Stimulated activated naive CD8-positive, alpha-beta T cell treated with anti-CD3 and anti-CD28 coated beads, Interleukin-15, Interleukin-2, amounts not matched to agents 100 U/mL and 50 U/mL, for 24 hours (primary cell): ENCODE measurements at places on chromosomes 13 and 19.

- no peak for DNase-seq
These were observed 595 bp downstream of the ZNF440 start for GRCh38 chr19:11814700-11815035.

- no peak for DNase-seq
These were observed 21.7 kb upstream of the KATNAL1 start for GRCh38 chr13:30329009-30329585.

GRCh38 chr13:95627590-95627989 is 16.9 kb downstream of the DZIP1 start:
- no peak for DNase-seq

- peak; percentile 80 for DNase-seq
These were observed 10.6 kb downstream of the REXO1 start for GRCh38 chr19:1837625-1838105.

DNA sequence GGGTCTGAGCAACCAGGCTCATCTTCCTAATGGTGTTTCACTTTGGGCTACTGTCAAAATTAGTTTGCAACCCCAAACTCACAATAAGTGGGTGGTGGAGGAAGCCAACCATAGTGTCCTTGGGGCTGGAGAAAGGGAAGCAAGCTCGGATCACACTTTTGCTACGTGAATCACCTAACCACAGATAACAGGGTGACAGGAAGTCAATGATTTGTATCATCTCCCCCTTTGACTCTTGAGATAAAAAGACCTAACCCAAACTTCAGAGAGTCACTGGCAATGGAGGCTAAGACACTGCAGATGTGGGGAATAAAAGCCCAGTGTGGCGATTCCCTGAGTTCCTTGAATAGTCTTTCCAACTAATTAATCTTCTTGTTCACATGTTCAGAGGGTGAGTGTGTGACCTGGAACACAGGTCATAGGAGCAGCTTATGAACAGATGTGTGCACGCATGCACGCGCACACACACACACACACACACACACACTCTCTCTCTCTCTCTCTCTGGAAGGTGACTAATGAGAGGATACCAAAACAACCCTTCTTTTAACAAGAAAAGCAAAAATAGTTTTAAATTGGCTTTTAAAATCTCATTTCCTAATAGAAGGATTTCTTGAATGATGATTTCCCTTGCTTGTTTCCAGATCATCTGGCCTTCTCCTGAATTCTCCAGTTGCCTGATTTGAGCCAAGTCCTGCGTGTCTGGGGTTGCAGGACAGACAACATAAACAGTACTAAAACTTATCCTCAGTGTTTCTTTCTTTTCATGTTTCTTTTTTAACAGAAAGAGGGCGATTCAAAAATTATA is 21.2 kb upstream of the DOCK9 start:
- DNase-seq, result no peak

- DNase-seq, result no peak
These were observed 586.5 kb downstream of the SLITRK5 start for GRCh38 chr13:88257706-88258105.

GRCh38 chr13:112483299-112483698 is 104.7 kb downstream of the TUBGCP3 start:
- DNase-seq, result no peak

DNA sequence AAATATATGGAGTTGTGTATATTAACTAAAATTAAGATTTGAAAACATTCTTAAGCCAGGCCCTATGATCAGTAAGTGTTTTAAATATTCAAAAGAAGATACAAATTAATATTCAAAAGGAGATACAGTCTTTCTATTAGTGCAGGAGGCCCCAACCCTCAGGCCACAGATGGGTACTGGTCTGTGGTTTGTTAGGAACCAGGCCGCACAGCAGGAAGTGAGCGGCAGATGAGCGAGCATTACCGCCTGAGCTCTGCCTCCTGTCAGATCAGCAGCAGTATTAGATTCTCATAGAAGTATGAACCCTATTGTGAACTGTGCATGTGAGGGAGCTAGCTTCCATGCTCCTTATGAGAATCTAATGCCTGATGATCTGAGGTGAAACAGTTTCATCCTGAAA is 232.9 kb downstream of the FOXO1 start:
- peak; percentile 27 for DNase-seq

DNA sequence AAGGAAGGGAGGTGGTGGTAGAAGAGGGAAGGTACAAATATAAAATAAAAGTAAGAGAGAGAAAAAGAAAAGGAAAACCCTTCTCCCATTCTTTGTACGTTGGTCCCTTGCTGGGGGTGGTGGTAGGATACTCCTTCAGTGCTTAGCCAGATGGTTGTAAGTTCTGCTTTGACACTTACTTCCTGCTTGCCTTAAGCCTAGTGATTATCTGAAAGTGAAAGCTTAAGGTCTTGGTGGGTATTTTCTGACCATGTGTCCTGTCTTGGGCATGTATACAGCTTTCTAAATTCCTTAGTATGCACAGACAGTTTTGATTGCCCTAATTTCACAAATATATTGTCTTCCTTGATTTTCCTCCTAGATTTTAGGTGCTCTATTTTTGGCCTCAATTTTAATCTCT is 314.8 kb downstream of the PCDH17 start:
- DNase-seq, result no peak

- DNase-seq, result no peak
These were observed 542.5 kb downstream of the GPC6 start for GRCh38 chr13:93769101-93769500.

DNA sequence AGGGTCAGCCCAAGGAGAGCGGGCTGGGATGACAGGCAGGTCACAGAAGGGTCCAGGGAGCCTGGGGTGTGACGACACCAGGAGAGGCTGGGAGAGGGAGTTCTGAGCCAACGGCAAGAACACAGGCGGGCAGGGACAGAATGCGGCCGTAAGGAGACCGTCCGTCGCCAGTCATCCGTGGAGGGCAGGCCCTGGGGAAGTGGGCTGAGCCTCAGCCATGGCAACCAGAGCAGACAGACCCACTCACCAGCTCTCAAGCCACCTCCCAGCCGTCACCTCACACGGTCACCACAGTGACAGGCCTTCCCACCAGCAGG is 3.7 kb upstream of the TMEM86B start:
- DNase-seq, result no peak

GRCh38 chr13:22079961-22080360 is 409.1 kb downstream of the FGF9 start:
- DNase-seq, result no peak

DNA sequence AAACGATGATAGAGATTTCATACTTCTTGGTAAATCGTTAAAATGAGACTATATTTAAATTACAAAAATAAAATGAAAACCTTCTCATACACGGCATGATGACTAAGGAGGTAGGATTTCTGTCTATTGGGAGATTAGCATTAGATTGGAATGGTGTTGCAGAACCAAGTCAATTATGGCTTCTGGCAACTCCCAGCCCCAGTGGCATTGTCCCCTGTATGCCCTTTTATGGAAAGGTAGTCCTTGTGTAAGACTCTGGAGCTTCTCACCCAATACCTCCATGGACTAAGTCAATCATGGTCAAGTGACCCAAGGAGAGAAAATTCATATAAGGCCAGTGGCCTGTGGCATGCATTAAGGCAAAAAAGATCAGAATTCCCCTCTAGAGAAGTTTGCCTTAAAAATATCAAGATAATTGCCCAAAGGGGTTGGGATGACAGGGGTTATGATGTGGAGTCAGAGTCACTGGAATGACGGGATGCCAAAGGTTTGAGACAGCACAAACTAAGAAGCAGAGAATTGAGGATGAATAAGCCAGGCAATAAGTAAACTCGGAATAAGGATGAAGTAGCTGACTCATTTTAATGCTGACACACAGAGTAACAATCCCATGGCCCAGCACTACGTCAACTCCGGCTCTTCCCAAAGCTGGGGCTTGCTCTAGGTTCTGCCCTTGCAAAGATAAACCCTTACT is 57.8 kb upstream of the POSTN start:
- DNase-seq, result no peak

DNA sequence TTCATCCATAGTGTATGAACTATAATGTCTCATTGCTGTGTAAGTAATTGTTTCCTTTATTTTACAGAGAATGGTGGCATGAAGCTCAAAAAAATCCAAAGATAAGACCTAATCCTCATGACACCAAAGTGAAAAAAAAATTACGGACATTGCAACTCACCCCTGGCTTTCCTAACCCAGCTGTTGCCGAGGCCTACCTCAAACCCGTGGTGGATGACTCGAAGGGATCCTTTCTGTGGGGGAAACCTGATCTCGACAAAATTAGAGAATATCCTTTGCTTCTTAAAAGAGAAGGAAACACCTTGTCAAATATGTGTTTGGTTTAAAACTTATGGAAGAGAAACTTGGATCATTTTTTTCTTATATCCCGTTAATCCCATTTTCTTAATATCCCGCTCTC is 26.3 kb downstream of the ERCC5 start:
- no peak for DNase-seq

DNA sequence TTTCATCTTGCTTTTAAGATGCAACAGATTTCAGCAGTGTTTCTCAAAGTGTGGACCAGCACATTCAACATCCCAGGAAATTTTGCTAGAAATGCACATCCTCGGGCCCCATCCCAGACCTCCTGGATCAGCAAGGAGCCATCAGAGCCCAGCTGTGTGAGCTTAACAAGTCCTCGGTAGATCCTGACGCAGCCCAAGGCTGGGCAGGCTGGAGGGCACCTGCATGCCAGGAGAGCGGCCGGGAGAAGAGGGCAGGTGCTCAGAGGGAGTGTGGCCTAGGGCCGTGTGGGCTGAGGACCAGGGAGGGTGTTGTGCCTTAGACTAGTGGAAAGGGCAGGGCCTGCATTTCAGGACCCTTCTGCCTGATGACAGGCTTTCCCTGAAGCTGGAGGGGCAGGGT is 2.2 kb upstream of the MCF2L start:
- no peak for DNase-seq

- no peak for DNase-seq
These were observed 13.1 kb upstream of the TIMM13 start for GRCh38 chr19:2440515-2440914.

DNA sequence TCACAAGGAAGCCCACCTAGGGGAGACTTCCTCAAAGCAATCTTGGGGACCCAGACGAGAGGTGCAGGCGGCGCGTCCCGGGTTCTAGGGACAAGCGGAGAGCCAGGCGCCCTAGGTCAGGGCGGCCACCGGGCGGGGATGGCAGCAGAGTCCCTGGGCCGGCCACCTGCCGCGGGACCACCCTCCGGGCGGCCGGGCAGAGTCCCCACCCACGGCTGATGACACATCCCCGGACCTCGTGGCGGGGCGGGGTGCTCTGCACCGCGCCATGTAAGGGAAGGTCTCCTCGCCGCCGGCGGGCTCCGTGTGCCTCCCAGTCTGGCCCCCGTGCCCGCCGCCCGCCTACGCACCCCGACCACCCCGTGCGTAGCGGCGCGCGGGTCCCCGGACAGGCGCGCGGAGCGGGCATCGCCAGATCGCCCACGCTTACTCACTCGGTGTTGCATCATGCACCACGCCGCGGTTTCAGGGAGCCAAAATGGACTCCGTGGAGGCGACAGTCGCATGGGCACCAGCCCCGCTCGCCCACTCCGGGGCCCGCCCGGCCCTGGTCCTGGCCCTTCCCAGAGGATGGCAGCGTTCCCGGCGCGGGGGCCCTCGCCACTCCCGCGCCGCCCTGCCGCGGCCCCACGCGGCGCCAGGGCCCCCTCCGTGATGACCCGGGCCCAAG is 643 bp downstream of the SLC7A1 start:
- peak; percentile 79 for DNase-seq

GRCh38 chr13:36006347-36006746 is 124.8 kb downstream of the DCLK1 start:
- DNase-seq, result no peak
